DMS79 (cell line): ENCODE measurements at places on chromosomes 6 and 20.

DNA sequence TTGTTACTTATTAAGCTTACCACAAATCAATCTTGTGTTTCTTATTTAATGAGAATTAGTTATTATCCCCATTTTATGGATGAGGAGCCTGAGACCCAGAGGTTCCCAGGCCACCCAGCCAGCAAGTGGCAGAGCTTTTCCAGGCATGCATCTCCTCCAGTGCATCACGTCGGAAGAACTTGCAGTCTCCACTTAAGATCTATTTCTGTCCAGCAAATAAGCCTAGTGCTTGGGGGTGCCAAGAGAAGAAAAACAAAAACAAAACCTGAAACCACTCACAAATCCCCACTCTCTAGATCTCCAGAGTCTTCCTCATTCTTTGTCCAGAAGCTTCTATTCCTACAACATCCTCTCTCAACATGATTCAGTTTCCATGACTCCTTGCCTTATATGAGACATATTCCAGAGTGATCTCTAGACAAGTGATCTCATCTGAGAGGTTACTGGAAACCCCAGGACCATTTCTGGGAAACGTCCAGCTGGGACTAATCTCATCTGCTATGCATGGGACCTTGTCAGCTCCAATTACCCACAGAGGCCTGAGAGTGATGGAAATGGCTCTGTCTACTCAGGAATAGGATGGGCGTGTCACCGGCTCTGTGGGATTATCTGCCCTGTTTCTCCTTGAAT, 4.1 kb downstream of the GUCA1B start:
- DNase-seq, result no peak

GRCh38 chr6:169072127-169073042, 181.3 kb downstream of the THBS2 start:
- no peak for DNase-seq

DNA sequence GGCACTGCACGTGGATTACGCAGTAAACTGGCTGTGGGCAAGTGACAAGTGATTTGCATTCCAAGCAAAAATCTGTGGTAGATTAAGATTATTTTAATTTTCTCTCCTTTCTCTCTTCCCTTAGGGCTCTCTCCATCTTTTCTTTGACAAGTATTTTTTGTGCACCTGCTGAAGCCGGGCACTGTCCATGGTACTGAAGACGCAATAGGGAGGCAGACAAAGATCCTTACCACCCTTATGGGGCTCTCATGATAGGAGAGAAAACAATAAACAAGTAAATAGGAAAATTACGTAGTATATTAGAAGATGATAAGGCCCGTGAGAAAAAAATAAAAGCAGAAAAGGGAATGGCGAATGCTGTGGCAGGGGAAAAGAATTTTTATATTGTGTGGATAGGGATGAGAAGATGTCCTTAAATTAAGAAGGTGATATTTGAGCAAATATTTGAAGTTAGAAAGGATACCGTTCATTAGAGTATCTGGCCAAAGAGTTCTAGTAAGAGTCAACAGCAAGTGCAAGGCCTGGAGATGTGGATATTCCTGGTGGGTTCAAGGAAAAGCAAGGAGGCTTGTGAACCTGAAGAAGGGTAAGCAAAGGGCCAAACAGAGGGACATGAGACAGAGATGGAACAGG, 146.0 kb downstream of the LAMP5 start:
- no peak for DNase-seq

DNA sequence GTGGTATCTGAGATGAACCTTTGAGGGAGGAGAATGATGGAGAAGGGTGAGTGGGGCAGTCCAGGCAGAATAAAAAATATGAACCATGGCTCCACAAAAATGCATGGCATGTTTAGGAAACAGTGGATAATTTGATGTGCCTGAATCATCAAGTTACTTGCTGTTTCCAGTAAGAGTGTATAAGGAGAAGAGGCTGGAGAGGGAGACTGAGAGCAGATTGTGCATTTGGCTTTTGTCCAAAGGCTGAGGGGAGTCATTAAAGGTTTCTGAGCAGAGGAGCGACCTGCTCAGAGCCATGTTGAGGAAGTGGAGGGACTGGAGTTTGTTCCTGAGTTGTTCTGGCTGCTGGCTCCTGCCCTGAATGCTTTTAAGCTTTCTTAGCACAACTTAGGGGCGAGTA, 6.1 kb downstream of the MMP24 start:
- DNase-seq, result peak; percentile 65

DNA sequence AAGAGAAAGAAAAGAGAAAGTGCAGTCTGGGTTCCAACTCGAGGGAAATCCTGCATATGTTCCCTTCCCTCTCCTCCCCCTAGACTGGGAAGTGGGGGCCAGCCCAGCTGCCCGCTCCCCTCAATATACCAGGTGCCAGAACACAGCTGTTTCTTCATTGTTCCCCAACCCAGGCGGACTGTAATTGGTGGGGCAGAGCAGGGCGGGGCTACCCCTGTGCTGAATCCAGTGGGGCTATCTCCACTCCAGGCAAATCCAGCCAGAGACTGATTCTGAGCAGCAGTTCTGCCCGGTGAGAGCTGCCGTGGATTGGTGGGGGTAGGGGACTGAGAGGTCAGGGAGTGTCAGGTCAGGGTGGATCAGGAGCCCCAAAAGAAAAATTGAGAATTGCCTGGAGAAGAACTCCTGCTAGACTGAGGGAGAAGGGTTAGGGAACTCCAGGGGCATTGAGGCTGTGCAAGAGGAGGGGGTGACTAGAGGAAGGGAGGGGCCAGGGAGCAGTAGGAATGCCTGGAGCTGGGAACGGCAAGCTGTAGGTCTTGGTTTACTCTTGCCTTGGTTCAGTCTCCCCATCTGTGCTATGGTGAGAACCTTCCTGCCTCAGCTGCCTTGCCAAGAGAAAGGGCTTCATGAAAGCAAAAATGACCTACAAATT, at the start of gene MYMX:
TSS of gene MYMX (plus strand) at position 250 of the 655 bp plus-strand sequence. CDS start 546 bp downstream, outside the sequence.
- no peak for DNase-seq

- no peak for DNase-seq
Measured at GRCh38 chr20:38290829-38291814, 12.8 kb upstream of the BPI start.

- no peak for DNase-seq
Measured at GRCh38 chr6:31734821-31735406, 1.4 kb downstream of the CLIC1 start.

GRCh38 chr6:2491137-2491536, 245.7 kb upstream of the GMDS start:
- DNase-seq, result no peak
